Gastrocnemius medialis (tissue), 4 donors: ENCODE measurements at places on chromosomes 6 and 20. TPM values are rescaled to one million over a fixed set of nuclear protein-coding genes. Genes with fewer than 3 reads are reported as not detected.

Gene SOX18
- 5.9 TPM for total RNA-seq

Gene SEMG1
- not detected for total RNA-seq

Gene ADGB
- not detected for total RNA-seq

Gene CDH26
- total RNA-seq, result 0.27 TPM

Gene HLA-DQA2
- not detected for total RNA-seq

Gene RSPO3
- total RNA-seq, result 7.0 TPM

Gene NKX2-4
- not detected for total RNA-seq

Gene KIAA1755
- total RNA-seq, result 0.38 TPM

Gene PBOV1
- not detected for total RNA-seq

GRCh38 chr6:132481189-132481588 lies 31.7 kb downstream of the STX7 start:
- DNase-seq, result no peak

DNA sequence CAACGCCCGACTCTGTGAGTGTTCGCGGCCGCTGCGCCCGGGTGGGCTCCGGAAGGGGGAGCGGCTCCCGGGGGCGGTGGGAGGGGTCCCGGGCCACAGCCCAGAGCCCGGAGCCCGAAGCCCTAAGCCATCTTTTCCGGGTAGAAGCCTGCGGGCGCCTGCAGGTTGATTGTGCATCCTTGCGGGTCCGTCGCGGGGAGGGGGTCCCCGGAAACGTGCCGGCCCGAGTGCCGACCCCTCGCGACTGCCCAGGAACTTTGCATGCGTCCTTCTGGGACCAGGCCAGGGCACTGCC lies 413 bp downstream of the PTPRA start:
- DNase-seq, result no peak

DNA sequence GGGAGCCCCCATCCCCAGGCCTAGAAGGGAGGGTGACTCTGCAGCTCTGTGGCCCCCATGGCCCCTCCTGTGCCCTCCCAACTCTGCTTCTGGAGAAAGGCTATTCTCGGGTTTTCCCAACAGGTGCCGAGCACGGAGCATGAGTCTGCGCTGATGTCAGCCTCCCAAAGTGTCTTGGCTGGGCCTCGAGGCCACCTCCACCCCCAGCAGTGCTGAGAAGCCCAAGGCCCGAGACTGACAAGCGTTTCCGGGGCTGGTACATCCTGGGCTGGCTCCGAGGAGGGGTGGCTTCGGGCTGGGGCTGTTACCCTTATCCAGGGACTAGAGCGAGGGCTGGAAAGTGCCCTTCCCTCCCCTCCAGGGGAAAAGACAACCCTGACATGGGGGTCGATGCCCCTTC lies 60.2 kb upstream of the GATA5 start:
- peak; percentile 95 for DNase-seq

DNA sequence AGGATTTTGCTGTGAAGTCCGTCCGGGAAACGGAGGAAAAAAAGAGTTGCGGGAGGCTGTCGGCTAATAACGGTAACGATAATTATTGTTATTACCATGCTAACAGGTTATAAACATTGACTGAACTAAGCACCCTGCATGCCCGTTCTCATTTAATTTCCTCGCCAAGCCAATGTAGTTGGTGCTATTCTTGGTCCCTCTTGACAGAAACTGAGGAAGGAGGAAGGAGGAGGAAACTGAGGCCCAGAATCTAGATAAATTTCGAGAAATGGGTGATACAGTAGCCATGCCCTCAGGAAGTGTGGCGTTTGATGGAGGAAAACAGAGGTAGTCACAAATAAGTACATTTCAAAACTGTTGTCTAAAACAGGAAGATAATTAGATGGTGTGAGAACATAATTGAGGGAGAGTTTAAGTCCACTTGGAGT lies 474 bp downstream of the TPX2 start:
- DNase-seq, result no peak

DNA sequence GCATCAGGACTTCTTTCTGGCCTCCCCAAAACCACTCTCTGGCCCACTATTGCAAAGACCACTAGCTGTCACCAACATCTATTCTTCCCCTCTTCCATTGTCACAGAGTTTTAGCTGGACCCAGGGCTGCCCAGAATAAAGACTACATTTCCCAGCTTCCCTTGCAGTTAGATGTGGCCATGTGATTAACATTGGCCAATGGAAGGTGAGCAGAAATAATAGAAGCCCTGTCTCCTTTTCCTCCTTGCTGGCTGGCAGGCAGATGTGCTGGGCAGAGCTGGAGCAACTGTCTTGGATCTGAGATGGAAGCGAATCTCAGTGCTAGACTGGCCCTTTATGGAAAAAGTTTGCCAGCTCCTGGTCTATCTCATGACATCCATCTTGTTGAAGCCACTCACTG lies 97.0 kb downstream of the KCNB1 start:
- no peak for DNase-seq

DNA sequence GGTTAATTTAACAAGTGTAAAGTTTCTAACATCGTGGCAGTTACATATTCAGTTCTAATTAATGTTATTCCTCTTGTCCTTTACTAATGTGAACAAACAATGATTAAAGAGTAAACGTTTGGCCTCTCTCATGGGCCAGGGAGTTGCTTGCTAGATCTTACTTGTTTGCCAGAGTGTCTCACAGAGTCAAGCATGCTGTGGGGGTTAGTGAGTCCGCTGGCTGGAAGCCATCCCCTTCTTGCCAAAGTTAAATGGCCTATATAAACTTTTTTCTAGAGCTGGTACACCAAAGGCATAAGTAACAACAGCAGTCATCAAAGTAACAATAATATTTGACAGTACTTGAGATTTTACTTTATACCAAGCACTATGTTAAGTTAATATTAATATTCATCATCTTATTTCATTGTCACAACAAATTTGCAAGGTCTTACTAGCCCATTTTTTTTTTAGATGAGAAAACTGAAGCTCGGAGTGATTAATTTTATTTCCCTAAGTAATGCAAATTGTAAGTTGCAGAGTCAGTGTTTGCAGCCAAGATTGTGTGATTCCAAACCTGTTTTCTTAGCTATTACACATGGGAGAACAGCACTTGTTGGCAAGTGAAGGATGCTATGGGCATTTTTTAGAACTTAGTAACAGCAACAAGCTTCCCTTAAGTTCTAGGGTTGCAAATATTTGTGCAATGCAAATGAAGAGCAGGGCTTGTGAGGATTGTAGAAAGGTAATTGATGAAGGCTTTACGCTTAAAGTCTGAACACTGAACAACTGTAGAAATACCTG lies 224.5 kb downstream of the RFPL4B start:
- no peak for DNase-seq

GRCh38 chr6:90911642-90912041 lies 324.8 kb upstream of the MAP3K7 start:
- no peak for DNase-seq

DNA sequence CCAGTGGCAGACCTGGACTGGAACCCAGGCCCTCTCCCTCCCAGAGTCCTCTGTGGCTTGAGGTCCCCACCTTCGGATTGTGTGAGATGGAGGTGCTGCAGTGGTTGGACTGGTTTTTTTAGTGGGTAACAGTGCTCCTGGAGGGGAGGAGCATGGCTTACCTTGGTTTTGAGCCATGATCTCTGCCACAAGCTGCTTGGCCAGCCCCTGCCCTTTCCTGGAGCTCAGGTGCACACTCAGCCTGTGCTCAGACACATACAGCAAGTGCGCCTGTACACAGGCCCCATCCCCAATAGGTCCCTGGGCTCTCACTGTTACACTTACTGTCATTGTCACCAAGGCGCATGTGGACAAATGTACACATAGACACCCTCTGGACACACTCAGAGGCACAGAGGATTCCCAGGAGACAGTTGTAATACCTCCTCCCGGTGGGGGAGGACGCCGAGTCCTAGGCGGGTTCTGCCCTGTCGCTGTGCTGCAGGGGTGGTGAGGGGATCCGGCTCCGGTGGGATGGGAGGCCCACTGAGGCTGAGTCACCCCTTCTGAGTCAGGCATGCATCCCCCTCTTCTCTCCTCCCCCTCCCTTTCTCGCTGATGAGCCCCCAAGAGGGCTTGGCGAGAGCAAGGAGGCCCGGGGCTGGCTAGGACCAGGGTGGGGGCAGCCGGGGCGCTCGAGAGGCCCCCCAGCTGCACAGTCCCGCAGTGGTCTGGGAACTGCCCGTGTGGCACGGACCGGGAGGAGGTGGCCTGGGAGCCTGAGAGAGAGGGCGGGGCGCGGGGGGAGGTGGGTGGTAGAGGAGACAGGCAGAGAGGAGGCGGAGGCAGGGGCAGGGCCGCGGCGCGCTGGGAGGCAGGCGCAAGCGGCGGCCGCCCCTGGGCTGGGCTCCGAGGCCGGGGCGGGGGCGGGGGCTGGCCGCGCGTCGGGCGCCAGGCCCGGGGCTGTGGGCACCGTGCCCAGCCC lies 522 bp upstream of the EPB41L1 start:
- DNase-seq, result peak; percentile 60

GRCh38 chr20:32621071-32621890 lies 36.1 kb upstream of the NOL4L start:
- no peak for DNase-seq

DNA sequence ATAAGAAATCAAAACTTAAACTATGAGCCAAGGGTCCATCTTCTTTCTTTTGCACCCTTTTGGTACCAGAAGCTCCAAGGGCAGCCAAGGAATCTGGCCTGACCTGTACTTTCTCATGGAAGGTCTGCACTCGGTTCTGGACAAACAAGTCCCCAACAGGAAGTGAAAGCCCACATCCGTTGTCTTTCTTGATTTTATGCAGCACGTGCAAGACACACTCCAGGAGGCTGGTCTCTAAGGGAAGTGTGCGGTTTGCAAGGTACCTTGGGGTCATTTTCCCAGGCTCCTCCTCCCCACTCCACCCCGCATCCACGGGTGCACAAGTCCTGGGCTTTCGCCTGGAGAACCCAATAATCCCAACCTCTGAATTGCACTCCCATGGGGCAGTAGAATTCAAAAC lies 101.9 kb downstream of the NFATC2 start:
- DNase-seq, result no peak

DNA sequence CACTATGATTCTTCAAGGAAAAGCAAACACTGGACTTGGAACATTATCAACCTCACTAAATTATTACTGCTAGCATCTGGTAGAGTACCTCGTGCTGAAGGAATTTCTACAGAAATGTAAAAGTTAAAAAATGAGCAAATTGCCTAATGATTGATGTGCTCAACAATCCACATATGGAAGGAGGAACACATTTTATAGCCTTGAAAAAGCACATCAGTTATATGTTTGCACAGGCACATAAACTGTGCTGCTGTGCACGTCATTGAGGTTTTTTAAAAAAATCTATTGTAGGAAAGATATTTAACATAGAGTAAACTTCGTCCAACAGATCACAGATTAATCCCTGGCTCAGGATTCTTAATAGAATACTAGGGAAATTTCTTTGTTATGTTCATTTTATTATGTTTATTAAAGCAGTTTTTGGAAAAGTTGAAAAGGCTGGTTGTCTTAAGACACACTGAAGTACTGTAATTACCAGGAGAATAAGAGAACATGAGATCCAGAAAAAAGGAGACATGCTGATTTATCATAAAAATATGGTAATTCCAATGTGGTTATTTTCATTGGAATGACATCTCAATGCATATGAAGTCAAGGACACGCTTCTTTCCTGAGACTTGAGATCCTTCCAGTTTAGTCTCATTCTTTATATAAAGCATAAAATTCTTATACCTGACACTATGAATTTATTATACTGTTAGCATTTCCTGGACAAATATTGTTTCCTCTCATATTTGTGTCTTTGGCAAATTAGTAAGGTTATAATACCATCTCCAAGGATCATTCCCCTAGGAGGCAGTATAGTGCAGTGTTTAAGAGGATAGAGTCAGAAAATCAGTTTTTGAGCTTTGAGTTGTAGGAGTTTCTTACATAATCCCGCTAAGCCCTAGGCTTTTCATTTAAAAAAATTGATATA lies 511.1 kb downstream of the TENT5A start:
- no peak for DNase-seq

- no peak for DNase-seq
These were observed 454.7 kb downstream of the TFAP2B start for GRCh38 chr6:51273228-51273961.

- no peak for DNase-seq
These were observed 168.7 kb downstream of the PAX1 start for GRCh38 chr20:21874127-21874526.

- no peak for DNase-seq
These were observed 200.6 kb downstream of the DTNBP1 start for GRCh38 chr6:15462256-15462655.

DNA sequence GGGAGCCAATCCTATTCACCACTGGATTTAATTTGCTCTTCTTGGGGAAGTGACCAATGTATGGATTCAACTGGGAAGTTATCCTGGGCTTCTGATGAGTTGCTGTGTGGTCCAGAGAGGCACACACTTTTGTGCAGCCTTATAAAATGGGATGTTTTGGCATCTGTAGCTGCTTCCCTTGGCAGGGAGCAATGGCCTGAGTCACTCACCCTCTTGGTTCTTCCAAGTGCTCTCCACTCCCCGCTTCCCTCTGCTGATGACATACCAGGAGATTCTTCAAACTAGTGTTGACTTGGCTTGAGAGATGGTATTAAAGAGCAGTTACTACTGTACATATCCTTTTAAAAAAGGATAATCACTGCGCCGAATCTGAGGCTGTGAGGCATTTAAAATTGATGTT lies 105.8 kb downstream of the JARID2 start:
- DNase-seq, result peak; percentile 62

DNA sequence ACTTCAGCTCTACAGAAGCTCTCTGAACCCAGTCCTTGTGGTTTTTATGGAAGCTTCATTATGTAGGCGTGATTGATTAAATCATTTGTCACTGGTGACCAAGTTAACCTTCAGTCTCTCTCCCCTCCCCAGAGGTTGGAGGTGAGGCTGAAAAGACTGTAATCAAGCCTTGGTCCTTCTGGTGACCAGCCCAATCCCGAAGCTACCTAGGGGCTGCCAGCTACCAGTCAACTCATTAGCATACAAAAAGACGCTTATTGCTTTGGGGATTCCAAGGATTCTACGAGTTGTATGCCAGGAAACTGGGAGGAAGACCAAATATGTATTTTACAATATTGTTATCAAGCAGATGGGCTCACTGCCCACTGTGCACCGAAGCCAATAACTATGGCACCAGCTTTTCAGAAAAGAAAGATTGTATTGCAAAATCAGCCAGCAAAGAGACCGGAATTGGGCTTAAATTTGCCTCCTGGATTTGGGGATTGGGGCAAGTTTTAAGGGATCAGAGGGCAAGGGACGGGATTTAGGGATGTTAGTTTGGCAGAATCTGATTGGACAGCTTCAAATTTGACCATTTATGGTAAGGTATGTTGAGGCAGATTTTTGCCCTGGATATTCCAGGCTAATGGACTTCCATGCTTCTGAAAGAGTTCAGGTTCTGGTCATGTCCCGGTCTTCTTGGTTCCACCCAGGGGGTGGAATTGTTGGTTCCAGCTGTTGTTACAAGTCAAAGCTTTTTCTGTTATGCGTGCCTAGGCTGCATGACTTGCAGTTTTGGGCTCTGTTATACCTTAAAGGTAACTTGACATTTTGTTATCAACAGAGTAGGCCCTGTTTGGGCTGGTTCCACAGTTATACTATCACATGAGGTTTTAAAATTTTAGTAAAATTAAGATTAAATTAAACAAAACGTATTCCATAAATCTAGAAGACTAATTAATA lies 167.4 kb downstream of the COL9A1 start:
- DNase-seq, result no peak

DNA sequence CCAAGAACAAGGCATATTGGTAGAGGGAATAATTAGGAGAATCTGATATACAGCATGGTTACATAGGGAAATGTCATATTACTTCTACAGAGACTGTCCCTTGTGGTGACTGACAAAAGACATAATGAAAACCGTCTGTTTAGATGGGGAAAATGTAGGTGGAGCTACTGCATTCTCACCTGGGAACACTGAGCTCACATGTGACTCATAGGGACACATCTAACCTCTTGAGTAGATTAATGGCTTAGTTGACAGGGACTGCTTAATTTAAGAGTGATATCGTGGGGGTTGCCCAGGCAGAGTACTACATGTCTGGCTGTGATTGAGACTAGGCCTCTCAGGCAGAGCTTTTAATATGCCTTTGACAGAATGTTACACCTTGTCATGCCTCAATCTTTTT lies 235.3 kb upstream of the ZFP64 start:
- no peak for DNase-seq
